GM23338 (cell line): ENCODE measurements at places on chromosomes 13 and 19. TPM values are rescaled to one million over a fixed set of nuclear protein-coding genes. Genes with fewer than 3 reads are reported as not detected.
A peak's percentile ranks its signal among the peaks of the same experiment; 100 is the strongest.

DNA sequence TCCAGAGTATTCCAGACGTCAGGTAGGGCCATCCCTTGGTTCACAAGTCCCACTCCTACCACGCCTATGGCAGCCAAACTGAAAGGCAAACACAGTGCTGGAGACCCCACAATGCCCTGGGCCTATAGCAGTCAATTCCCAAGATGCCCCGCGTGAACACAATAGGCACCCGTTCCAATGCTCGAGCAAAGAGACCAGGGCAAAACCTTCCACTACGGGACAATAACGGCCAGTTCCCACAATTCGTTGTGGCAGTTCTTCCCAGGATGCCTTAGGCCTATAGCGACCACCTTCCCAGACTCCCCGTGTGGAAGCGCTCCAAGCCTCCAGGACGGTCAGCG, 538 bp downstream of the ZNF428 start:
- no peaks in the 10 kb centered on the region for H3K36me3 ChIP-seq
- H3K4me1 ChIP-seq, result peaks cover 4% of the 10 kb centered on the region
- DNase-seq, result no peak

DNA sequence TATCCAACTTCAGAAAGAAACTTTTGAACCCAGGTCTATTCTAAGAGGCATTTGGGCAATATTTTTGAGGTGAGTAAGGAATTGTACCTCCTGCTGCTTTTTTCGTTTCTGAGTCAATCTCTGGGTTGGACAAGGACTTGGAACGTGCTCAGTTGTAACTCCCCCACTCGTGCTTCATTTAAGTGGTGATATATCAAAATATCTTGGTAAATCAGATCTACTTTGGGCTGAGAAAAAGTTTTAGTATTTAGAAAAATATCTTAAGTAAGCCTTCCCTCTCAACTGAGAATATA, 728.9 kb downstream of the EFNB2 start:
- H3K4me3 ChIP-seq, result no peak overlapping the region
- H3K4me1 ChIP-seq, result no peaks in the 10 kb centered on the region
- DNase-seq, result no peak
- no peaks in the 10 kb centered on the region for H3K27me3 ChIP-seq
- no peak overlapping the region for H3K27ac ChIP-seq

DNA sequence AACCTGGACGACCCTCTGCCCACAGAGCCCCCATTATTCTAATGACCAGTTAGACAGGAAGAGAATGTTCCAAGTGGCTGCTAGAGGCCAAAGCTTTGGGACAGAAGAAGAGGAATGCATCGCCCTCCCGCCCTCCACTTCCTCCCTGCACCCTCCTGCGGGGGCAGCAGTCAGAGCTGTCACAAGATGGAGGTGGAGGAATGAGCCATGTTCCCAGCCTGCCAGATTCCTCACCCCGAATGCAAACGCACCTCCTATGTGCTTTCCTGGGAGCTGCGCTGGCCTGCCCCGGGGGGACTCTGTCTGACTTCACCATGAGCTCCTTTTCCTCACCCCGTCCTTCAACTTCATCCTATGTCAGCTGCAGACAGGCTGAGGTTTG, 1.7 kb downstream of the YJEFN3 start:
- H3K36me3 ChIP-seq, result no peaks in the 10 kb centered on the region
- peaks cover 6% of the 10 kb centered on the region; the same call in 1 of the 2 replicates for H3K4me1 ChIP-seq
- 0 out of 2 replicates have a peak, but pooled peaks cover 3% of the 10 kb centered on the region for H3K27me3 ChIP-seq

Gene ZNF415
- total RNA-seq, result 3.9 and 9.3 TPM in 2 replicates

- H3K4me1 ChIP-seq, result no peaks in the 10 kb centered on the region; the same call in 1 of the 2 replicates
- no peak for DNase-seq
- H3K4me3 ChIP-seq, result no peak overlapping the region
- no peak overlapping the region for H3K27ac ChIP-seq
- H3K27me3 ChIP-seq, result no peaks in the 10 kb centered on the region; the same call in 1 of the 2 replicates
- H3K36me3 ChIP-seq, result no peaks in the 10 kb centered on the region; the same call in 1 of the 2 replicates
Observed at GRCh38 chr13:29925457-29926097, 75.2 kb upstream of the UBL3 start.

Gene ZNF426
- 20.0 and 22.7 TPM in 2 replicates for total RNA-seq

- peaks cover 11% of the 10 kb centered on the region for H3K4me1 ChIP-seq
- H3K4me3 ChIP-seq, result no peak overlapping the region
- H3K36me3 ChIP-seq, result no peaks in the 10 kb centered on the region
- no peak overlapping the region for H3K27ac ChIP-seq
Observed at GRCh38 chr13:64538711-64539110, 2691.4 kb downstream of the PCDH9 start.

Gene DNAAF3
- total RNA-seq, result 5.6 and 8.5 TPM in 2 replicates

DNA sequence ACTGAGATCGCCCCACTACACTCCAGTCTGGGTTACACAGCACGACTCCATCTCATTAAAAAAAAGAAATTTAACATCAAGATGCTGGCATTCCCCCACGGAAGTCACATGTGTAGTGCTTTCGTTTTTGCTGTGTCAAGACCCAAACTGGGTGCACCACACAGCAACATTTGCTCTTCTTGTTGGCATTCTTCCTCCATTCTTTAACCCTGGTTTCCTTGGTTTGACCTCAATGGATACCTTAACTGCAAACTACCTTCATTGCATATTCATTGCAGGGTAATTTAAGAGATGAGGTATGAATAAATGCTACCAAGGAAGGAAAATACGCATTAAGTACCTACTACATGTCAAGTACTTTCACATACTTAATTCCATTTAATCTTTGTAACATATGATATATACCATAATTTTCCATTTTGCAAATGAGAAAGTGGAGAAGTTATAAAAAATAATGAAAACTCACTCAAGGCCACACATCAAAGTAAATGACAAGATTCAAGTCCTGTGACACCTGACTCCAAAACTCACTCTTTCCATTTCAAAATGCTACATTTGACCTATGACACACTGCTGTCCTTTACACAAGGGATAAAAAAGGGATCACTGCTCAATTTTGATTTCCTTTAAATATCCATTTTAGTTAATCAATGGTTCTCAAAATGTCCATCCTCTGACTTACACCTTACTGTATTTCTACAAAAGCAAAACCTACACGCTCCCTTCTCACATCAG, 59.2 kb downstream of the STK24 start:
- no peak for DNase-seq
- H3K4me1 ChIP-seq, result peaks cover 24% of the 10 kb centered on the region
- no peaks in the 10 kb centered on the region for H3K36me3 ChIP-seq
- H3K4me3 ChIP-seq, result no peak overlapping the region
- H3K27ac ChIP-seq, result no peak overlapping the region
- no peaks in the 10 kb centered on the region for H3K27me3 ChIP-seq

Gene ADGRE1
- not detected in 2 replicates for total RNA-seq

Gene CCNA1
- total RNA-seq, result 7.4 and 8.1 TPM in 2 replicates

DNA sequence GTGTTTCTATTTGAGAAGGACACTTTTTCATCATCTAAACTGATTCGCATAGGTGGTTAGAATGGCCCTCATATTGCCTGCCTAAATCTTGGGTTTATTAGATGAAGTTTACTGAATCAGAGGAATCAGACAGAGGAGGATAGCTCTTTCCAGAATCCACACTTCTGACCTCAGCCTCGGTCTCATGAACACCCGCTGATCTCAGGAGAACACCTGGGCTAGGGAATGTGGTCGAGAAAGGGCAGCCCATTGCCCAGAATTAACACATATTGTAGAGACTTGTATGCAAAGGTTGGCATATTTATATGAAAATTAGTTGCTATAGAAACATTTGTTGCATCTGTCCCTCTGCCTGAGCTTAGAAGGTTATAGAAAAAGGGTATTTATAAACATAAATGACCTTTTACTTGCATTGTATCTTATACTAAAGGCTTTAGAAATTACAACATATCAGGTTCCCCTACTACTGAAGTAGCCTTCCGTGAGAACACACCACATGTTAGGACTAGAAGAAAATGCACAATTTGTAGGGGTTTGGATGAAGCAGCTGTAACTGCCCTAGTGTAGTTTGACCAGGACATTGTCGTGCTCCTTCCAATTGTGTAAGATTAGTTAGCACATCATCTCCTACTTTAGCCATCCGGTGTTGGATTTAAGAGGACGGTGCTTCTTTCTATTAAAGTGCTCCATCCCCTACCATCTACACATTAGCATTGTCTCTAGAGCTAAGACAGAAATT, 103.8 kb downstream of the TNFRSF19 start:
- no peaks in the 10 kb centered on the region for H3K27me3 ChIP-seq
- no peak overlapping the region for H3K27ac ChIP-seq
- peaks cover 14% of the 10 kb centered on the region for H3K4me1 ChIP-seq

DNA sequence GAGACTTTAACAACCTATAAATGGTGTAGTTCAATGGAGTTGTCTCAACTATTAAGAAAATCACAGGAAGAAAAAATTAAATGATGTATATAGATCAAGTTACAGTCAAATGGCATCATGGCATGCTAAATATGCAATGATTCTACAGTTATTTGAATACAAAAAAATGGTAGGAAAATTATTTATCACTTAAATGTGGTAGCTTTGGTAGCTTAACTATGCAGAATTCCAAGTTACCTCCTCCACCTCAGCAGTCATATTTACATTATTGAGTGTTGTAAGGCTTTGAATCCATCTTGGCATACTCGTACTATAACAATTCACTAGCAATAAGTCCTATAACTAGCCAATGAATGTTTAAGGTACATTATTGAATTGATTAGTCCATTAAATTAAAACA, 36.8 kb downstream of the CAB39L start:
- H3K27me3 ChIP-seq, result peaks cover 44% of the 10 kb centered on the region
- H3K36me3 ChIP-seq, result no peaks in the 10 kb centered on the region
- no peak overlapping the region for H3K4me3 ChIP-seq

Gene KIR3DL1
- total RNA-seq, result not detected in 2 replicates

GRCh38 chr19:31535691-31536460, 186.6 kb upstream of the TSHZ3 start:
- H3K27me3 ChIP-seq, result no peaks in the 10 kb centered on the region
- H3K4me3 ChIP-seq, result no peak overlapping the region
- H3K36me3 ChIP-seq, result no peaks in the 10 kb centered on the region
- no peak overlapping the region for H3K27ac ChIP-seq
- no peaks in the 10 kb centered on the region; the same call in 1 of the 2 replicates for H3K4me1 ChIP-seq

Gene C2CD4C
- total RNA-seq, result 10.6 and 12.5 TPM in 2 replicates

Gene MUC16
- 0.16 and 0.42 TPM in 2 replicates for total RNA-seq

Gene KLK3
- total RNA-seq, result not detected in 2 replicates

GRCh38 chr19:35963514-35963913, 27.3 kb downstream of the LRFN3 start:
- DNase-seq, result peak; percentile 92
- H3K27me3 ChIP-seq, result peaks cover 33% of the 10 kb centered on the region
- no peaks in the 10 kb centered on the region for H3K36me3 ChIP-seq
- no peak overlapping the region for H3K27ac ChIP-seq
- H3K4me3 ChIP-seq, result no peak overlapping the region

- no peaks in the 10 kb centered on the region for H3K4me1 ChIP-seq
- no peak for DNase-seq
- no peak overlapping the region for H3K27ac ChIP-seq
- H3K36me3 ChIP-seq, result no peaks in the 10 kb centered on the region
Observed at GRCh38 chr13:54660277-54660676, 1631.7 kb downstream of the OLFM4 start.

DNA sequence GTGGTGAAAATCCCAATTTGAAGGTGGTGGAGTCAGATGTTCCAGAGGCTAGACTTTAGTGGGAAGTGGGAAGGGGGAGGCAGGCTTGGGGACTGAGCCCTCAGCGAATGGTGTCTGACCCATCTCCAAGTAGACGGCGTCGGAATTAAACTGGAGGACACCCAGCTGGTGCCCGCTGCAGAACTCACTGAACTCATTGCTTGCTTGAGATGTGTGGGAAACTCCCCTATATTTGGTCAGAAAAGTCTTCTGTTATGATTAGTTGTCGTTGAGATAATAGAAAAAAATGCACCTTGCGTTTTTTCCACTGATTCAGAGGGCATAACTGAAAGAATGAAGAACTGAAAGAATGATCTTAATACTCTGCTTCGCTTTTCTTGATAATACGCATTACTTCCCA, 871 bp upstream of the ZNF583 start:
- H3K4me1 ChIP-seq, result peaks cover 8% of the 10 kb centered on the region; the same call in 1 of the 2 replicates
- no peak for DNase-seq
- no peak overlapping the region for H3K27ac ChIP-seq
- H3K27me3 ChIP-seq, result no peaks in the 10 kb centered on the region

Gene SERPINE3
- 0.08 and 0.17 TPM in 2 replicates for total RNA-seq
